Stimulated activated CD4-positive, alpha-beta T cell treated with anti-CD3 and anti-CD28 coated beads, Interleukin-1b, Interleukin-23, amount 100 ng/mL, for 1 hour (primary cell): ENCODE measurements at places on chromosomes 3 and 15.

DNA sequence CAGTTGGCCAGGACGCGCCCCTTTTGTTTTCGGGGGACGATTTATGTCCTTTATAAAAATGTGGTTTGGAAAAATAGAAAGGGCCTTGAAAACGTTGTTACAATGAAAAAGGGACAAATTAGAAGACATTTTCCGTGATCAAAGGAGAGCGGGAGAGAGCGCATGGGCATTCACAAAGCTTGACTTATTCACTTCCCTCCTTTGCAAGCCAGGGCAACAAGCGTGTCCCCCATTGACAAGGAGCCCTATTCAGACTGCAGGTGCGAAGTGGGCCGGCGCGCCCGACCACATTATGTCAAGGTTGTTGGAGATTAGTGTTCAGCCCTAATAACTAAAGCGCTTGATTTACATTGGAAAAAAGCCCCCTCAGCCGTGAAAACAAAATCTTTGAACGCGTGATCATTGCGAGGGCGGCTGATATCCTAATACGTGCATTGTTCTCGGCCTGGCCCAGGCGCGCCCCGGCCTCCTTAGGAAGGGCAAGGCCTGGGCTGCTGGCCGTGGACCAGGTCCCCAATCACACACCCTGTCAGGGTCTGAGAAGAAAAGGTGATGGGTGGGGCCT is 25.9 kb downstream of the ZIC4 start:
- DNase-seq, result no peak

DNA sequence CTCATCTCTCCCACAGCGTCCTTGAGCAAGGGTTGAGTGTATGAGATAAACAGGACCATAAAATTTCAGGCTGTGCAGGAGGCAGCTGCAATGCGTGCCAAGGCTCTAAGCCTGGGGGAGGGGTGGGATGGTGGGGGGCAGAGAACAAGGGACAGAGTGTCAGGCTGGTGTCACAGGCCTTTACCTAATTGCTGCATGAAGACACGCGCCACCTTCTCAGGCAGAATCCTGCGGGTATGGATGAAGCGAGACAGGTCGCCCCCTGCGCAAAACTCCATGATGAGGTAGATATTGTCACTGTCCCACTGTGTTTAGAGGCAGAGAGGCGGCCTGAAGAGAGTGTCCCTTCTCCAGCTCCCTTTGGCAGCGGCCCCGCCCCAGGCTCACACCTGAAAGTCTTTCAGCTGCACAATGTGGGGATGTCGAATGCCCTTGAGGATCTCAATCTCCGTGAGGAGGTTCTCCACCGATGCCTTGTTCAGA is 1.0 kb downstream of the ULK3 start:
- DNase-seq, result no peak

DNA sequence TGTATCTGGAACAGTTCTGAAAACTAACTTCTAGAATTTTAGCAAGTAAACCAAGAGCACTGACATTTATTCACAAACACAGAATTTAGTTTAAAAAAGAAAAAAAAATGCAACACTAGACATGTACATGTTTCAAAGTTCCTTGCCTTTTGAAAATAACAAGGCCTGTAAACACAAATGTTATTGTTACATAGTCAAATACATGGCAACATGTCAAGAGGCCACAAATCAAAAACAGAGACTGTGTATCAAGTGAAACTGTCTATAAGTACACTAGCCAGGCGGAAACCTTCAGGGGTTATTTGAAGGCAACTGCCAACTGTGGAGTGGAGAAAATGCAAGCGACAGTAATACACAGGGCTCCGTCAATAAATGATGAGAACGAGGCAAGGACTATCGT is 547.6 kb downstream of the FOXP1 start:
- DNase-seq, result no peak

- DNase-seq, result no peak
These were observed 41.3 kb downstream of the PEX5L start for GRCh38 chr3:179995406-179995805.

DNA sequence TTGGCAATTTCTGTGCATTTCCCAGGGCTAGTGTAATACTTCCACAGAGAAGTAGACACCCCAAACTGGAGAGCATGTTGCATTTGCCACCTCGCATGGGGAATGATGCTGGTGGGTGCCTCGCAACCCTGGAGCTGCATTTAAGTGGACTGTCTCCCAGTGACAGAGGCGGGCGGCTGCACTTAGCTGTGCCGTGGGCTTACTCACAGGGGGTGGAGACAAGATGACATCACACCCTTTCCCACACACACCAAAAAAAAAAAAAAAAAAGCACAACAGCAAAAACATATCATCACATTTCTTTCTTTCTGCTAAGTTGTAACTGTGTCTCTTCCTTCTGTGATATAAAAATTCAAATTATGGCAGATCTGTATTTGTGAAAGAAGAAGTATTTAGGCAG is at the start of gene ABI3BP:
Gene ABI3BP, minus strand, starts transcription at position 113 of the 400 bp plus-strand sequence. Its CDS starts 37 bp downstream, at position 76.
- DNase-seq, result no peak

DNA sequence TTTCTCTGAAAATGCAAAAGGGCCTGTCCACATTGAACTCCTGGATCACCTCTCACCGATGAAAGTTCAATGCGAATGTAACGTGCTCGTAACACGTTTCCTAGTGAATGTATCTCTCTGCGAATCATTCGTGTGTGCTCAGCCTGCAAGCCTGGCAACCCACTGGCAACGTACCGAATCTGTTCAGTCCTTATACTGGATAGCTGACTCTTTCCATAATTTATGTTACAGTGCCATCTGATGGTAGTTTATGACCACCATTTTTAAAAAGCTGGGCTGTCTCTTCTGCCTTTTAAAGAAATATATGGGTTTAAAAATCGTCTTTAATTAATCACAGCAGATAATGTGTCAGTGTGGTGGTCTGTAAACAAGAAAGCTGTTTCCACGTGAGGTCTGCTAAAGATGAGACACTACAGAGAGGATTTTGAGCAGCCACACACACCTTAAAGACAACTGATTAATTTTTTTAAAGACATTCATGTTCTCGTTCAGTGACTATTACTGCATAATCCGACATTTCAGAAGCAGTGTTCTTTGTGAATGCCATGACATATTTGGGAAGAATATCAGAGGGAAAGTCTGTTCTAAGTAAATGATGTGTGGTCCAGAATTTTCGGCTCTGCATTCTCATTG is 69.4 kb upstream of the FOXP1 start:
- DNase-seq, result no peak

GRCh38 chr3:122416966-122417365 is 1.1 kb upstream of the WDR5B start:
- DNase-seq, result no peak

GRCh38 chr3:133561679-133562078 is 11.8 kb upstream of the CDV3 start:
- no peak for DNase-seq
